GM18507 (cell line): ENCODE measurements at places on chromosomes 1 and 21.

- no peak for DNase-seq
Measured at GRCh38 chr1:177273141-177273540, 102.4 kb downstream of the BRINP2 start.

DNA sequence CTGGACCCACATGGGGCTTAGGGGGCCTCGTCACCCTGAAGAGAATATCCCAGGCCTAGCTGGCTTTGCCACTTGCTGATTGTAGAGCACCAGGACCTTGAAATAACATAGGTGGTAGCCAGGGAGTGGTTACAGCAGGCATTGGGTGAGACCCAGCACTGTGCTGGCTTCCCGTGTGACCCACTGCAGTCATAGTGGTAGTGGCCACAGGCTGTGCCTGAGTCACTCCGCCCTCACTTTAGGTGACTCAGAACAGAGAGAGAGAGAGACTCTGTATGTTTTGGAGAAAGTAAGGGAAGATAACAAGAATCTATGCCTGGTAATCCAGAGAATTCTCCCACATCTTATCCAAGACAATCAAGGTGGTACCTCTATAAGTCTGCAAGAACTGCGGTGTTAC lies 98.7 kb upstream of the LHX8 start:
- DNase-seq: no peak

GRCh38 chr1:235045034-235045690 lies 83.5 kb downstream of the TOMM20 start:
- no peak for DNase-seq

DNA sequence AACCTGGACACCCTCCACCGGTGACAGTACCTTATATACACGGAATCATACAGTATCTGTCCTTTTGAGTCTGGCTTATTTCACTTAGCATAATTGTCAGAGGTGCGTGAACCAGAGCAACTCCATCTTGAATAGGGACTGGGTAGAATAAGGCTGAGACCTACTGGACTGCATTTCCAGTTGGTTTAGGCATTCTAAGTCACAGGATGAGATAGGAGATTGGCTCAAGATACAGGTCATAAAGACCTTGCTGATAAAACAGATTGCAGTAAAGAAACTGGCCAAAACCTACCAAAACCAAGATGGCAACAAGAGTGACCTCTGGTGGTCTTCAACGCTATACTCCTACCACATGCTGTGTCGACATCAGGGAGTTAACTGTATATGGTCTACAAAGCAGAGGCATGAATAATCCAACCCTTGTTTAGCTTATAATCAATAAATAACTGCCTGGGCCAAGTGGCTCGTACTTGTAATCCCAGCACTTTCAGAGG lies 1.4 kb upstream of the FDPS start:
- no peak for DNase-seq

DNA sequence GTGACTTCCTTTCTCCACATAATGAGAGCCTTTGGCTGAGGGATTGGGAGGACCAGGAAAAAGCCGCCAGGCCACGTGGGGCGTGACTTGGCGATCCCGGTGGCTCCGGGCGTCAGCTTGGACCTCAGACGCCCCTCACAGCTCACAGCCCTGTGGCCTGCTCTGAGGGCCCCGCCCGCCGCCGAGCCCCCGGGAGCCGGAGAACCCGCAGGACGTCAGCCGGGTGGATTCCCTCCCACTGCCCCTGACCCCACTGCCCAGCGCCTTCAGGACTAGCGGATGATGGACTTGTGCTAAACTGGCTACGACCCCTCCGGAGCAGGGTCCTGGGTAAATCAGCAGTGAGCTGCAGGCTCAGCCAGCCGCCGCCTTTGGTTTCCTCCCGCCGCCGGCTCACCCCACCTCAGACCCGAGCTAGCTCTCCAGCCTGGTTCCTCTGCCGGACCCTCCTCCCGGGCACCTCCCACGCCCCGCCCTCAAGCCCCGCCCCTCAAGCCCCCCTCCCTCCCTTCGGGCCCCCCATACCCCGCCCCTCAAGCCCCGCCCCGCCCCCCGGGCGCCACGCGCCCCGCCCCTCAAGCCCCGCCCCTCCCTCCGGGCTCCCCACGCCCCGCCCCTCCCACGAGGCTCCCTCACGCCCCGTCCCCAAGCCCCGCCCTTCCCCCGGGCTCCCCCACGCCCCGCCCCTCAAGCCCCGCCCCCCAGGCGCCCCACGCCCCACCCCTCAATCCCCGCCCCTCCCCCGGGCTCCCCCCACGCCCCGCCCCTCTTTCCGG lies 10.0 kb upstream of the FAAP20 start:
- DNase-seq: no peak

DNA sequence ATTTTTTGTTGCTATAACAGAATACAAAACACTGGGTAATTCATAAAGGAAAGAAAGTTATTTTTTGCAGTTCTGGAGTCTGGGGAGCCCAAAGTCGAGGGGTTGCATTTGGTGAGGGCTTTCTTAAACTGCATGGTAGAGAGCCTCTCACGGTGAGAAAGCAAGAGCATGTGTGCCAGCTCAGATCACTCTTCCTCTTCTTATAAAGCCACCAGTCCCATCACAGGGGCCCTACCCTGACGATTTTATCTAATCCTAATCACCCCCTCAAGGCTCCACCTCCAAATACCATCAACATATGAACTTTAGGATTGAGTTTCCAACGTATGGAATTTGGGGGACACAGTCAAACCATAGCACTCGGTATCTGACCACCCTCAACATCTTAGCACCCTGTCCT lies 1.0 kb upstream of the STRIP1 start:
- no peak for DNase-seq

- DNase-seq: no peak
Measured at GRCh38 chr1:160371756-160372155, 4.9 kb downstream of the NHLH1 start.

DNA sequence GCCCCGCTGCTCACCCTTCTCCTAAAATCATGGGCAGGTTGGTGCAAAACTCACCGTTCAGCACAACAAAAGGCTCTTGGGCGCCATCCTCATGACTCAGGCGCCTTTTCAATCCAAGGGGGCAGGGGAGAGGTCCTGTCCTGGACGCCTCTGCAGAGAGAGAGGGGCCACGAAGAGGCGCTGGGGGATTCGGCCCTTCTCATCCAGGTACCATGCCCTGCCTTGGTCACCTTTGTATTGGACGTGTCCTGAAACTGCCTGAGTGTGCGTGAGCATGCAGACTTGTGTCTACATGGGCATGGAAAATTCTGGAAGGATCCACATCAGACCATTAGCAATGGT lies 53.5 kb downstream of the SLC37A1 start:
- DNase-seq: no peak

- no peak for DNase-seq
Measured at GRCh38 chr1:232271991-232272589, 357.8 kb downstream of the SIPA1L2 start.

DNA sequence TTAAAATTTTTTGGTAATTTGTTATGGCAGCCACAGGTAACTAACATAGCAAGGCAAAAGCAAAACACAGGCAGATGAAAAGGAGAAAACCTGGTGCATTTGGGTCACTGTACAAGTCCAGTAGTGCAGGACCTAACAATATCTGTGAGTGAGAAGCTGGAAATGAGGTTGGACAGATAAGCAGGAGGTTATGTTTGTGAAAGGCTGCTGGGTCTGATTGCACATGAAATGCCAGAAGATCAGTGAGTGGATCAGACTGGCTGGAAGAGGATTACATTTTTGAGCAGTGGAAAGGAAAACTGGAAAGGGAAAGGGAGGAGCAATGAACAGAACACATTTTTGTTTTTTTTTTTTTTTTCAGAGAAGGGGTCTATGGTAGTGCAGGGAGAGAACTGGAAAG lies 73.6 kb downstream of the CYYR1 start:
- DNase-seq: no peak

DNA sequence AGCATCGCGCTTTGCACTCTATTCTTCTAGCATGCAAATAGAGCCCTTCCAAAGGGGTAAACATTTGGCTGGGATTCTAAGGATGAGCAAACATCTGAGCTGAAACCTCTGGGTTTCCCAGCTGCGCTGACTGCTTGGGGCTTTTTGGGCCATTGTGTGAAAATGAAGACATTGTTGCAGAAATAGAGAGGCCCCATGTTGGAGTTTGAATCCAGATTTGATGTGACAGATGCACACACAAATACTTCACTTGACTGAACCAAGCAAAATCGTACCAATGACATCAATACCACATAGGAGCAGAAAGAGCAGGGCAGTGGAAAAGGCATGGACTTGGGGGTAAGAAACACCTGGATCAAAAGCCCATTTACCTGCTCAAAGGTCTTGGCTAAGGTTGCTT lies 144.6 kb upstream of the HMGB4 start:
- no peak for DNase-seq

- DNase-seq: no peak
Measured at GRCh38 chr1:46488343-46489168, 1.1 kb upstream of the DMBX1 start.

- DNase-seq: no peak
Measured at GRCh38 chr1:155607708-155608107, 2.3 kb upstream of the MSTO1 start.

- DNase-seq: no peak
Measured at GRCh38 chr1:8670371-8670818, 147.0 kb downstream of the RERE start.

DNA sequence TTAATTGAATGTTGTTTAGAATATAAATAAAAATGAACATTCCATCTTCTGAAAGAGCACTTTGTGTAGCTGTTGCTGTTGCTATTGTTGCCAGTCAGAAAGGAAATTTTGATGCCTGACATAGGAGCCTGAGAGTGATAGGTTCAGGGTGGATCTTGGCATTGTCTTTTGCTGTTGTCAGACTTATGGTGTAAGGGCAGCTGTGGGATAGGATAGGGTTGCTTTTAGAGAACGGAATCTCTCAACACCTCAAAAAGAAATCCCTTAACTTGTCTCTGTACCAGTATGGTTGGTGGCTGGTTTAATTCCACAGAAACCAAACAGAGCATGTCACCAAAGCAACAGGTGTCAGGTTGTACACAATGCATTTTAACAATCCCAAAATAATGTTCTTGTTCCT lies 62.7 kb downstream of the ESRRG start:
- no peak for DNase-seq

DNA sequence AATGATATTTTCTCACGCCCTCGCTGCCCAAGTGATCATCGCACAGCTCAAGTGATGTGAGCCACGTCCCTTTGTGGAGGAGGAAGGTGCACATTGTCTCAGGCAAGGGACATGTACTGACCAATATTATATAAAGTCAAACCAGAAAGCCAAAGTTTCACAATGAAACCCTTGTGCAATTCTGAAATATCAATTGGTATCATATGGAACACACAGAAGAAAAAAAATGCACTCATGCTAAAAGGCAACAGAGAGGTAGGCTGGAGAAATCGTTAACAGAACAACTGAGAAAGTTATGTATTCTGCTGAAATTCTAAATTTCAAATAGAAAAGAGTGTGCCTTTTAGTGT lies 1.9 kb downstream of the JAM2 start:
- no peak for DNase-seq

- no peak for DNase-seq
Measured at GRCh38 chr1:48820491-48820890, 43.8 kb upstream of the BEND5 start.

DNA sequence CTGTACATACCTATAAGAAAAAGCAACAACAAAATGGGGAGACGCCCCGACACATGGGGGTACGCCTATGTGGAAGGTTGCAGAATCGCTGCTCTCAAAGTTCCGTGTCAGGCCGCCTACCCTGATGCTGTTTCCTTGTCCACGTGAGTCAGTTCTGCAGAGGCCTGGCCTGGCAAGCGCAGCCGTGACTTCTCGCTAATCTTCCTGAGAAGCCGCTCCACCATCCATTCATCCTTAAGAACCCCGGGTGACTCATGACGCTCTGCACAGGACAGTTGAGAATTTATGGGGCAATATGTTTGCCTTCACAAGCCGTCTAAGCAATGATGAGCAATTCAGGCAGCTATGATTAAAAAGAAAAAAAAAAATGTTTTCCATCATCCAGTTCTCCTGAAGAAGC lies 122.3 kb upstream of the TMPRSS2 start:
- no peak for DNase-seq

GRCh38 chr1:90763506-90763905 lies 46.4 kb upstream of the BARHL2 start:
- DNase-seq: no peak

DNA sequence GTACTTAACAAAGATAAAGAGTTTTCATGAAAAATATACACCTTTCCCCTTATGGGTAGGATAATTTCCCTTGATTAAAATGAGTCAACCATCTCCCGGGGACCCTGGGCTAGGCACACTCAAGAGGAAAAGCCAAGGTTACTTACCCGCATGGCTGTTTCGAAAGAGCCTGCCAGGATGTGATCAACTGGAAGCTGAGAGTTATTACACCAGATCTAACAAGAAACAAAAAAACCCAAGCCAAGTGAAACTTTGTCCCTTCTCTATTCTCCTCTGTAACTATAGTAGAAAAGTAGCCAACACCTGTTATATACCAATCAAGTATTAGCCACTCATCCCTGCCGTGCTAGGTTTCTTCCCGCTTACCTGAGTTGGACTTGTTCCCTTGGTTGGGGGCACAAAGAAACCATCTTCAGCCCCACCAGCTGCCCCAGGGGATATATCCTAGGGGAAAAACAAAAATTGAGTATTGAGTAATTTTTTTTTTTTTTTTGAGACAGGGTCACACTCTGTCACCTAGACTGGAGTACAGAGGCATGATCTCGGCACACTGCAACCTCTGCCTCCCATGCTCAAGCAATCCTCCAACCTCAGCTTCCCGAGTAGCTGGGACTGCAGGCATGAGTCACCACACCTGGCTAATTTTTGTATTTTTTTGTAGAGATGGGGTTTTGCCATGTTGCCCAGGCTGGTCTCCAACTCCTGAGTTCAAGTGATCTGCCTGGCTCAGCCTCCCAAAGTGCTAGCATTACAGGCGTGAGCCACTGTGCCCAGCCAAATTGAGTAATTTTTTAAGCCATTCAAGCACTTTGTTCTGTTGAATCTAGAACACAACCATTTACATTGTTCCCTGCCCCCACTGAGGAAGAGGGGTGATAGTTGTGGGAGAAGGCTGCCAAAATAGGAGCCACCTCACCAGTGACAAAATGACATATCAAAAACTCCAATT lies 8.4 kb upstream of the PEX19 start:
- no peak for DNase-seq

DNA sequence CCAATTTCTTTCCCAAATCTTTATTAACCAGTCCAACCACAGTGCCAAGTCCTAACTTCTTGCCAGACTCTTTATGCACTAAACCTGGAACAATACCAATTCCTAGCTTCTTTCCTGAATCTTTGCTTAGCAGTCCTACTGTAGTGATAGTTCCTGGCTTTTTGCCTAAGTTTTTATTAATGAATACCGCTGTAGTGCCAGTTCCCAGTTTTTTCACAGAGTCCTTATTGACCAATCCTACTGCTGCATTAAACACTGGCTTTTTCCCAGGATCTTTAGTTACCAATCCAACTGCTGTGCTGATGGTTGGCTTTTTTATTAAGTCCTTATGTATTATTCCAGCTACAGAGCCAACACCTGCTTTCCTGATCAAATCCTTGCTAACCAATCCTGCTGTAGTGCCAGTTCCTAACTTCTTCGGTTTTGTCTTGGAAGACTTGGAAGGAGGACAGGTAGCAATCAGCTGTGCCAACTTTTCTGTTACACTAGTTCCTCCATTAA lies 80.8 kb downstream of the ASH1L start:
- no peak for DNase-seq
